ENCODE measurements at places on chromosomes 12 and 14.

DNA sequence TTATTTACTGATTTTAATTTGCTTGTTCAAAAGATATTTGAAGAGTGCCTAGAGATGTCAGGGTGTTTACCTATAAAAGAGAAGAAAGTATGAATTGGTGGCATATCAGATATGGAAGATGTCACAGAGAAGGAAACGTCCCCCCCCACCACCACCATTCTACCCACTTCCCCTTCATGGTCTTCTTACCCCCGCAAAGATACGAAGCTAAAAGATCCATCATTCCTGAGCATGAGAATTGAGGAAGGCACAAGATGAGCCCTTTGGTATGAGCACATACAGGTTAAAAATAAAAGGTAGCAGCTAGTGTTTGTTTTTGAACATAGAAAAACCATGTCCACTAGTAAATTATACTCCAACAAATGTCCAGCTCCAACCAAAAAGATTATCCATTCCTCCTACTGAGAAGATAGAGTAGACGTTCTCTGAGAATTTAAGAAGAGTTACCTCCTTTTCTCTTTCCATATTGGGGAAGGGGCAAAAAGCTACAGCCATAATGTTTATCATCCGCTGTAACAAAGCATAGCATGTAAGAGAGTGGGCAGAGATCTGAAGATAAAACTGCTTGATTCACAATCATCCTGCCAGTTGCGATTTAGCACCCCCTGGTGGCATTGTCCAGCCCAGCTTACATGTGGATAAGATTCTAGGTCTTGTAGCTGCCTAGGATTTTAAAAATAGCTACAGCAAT lies 29.1 kb downstream of the NFYB start:
- DNase-seq = peak; percentile 76

DNA sequence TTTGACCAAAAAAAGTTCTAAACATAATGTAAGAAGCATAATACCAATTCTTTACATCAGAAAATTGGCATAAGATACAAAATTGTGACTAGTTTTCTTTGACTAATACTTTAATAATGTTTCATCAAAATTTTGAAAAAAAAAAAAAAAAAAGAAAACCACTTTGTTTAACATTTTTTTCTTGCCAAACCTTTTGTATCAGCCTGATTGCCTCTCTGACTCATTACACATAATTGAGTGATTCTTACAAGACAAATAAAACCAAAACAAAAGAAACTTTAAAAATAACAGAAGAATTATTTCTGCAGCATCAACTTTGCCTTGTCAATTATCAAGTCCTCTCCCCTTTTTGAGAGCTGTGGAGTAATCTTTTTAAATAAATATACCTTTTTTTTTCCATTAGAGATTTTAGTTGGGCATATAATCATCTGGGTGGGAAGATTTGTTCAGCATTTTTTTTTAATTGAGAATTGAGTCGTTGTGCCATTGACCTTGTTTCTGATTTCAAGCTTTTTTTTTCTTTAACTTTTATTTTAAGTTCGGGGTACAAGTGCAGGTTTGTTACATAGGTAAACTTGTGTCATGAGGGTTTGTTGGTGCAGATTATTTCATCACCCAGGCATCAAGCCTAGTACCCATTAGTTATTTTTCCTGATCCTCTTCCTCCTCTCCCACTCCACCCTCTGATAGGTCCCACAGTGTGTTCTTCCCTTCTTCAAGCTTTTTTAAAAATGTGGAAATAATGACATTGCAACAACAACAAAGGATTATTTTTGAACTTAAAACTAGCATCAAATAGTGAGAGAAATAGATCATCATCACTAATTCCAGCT lies 45.8 kb upstream of the HMGA2 start:
- no peak for DNase-seq

DNA sequence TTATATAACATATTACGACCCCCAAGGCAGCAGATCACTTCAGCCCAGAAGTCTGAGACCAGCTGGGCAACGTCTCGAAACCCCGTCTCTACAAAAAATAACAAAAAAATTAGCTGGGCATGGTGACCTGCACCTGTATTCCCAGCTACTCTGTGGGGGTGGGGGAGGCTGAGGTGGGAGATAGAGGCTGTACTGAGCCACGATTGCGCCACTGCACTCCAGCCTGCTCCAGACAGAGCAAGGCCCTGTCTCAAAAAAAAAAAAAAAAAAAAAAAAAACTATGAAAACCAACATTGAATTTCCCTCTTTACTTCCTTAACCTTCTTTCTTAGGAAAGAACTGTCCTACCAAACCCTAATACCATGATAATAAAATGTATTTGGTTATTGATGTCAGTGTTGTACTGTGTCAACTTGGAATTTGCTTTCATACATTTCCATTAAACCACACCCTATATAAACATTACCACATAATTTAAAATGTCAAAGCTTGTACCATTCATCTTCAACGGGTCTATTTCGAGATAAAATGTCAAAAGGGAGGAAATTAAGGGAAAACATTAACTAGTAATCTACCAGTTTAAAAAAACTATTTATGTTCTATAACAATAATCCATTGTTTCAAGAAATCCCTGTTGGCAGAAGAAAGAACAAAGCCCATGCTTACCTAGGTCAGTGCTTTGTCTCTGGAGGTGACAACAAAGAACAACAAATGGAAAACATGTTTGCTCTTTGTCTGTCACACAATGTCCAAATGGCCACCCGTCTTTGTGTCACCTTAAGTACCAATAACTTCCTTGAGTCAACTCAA lies 17.4 kb downstream of the GALNT4 start:
- DNase-seq = no peak

- peak; percentile 35 for DNase-seq
These were observed 24.5 kb upstream of the COL2A1 start for GRCh38 chr12:48028541-48029431.

DNA sequence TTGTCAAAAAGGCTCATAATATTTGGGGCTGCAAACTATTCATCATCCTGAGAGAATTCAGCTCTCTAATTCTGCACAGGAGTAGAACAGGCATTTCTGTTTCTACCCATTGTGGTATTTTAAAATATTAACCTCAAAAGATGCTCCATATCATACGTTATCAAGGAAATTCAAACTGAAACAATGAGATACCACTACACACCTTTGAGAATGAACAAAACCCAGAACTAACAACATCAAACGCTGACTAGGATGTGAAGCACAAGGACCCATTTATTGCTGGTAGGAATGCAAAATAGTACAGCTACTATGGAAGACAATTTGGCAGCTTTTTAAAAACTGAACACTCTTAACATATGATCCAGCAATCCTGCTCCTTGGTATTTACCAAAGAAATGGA lies 171.8 kb downstream of the DUSP6 start:
- no peak for DNase-seq

DNA sequence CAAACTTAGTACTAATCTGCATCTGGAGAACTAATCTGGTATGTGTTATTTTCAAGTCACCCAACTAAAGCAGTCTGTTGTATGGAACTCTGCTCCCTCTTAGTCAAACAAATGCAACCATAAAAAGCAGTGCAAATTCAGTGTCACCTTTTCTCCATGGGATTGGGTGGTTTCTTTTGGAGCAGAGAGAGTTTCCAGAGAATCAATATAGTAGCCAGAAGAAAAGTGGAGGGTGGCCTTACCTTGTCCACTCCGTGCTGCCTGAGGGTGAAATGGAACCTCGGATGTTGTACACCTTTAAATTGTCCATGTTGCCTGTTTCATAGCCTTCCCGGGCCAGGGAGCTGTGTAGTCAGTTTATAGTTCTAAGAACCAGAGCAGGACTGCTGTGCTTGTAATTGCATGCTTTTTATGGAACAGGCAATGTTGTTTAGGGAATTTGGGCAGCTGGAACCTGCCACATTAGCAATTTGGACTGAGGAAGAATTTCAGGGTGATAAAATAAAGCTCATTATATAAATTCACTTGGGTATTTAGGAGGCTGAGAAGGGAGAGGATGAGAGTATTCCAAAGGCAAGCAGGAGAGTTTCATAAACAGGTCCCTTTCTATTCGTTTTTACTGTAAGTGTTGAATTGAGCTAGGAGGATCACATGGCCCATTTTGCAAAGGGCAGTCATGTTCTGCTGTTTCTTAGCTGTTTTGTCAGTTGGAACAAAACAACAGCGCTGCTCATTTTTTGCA lies 60.5 kb downstream of the CRADD start:
- no peak for DNase-seq

DNA sequence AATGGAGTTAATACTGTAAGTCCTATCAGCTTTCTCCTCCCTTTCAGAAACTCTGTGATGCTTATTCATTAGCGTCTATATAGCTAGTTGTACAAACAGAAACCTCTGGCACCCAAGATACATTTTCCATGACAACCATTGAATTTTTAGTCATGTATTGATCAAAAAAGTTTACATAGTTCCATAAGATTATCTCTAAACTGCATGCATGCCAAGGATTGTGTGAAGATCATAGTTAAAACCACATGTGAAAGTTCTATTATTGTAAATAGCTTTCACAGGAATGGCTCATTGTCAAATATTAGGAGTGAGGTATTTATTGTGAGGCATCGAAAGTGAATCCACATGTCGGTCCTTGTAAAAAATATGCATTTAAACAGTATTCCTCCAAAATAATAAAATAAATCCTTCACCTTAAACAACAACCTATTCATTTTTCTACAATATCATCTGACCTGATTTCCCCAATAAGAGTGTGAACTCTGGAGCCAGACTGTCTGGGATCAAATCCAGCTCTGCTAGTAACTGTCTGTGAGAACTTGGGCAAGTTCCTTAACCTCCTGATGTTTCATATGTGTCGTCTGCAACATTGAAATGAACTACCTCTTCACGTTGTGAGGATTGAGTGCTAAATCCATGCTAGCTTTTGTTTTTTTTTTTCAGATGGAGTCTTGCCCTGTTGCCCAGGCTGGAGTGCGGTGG lies 10.6 kb upstream of the CDKL1 start:
- DNase-seq = no peak

- no peak for DNase-seq
These were observed 56.2 kb downstream of the TSPAN9 start for GRCh38 chr12:3133405-3133783.

GRCh38 chr14:60723116-60723906 lies 840 bp downstream of the SIX4 start:
- peak; percentile 49 for DNase-seq

DNA sequence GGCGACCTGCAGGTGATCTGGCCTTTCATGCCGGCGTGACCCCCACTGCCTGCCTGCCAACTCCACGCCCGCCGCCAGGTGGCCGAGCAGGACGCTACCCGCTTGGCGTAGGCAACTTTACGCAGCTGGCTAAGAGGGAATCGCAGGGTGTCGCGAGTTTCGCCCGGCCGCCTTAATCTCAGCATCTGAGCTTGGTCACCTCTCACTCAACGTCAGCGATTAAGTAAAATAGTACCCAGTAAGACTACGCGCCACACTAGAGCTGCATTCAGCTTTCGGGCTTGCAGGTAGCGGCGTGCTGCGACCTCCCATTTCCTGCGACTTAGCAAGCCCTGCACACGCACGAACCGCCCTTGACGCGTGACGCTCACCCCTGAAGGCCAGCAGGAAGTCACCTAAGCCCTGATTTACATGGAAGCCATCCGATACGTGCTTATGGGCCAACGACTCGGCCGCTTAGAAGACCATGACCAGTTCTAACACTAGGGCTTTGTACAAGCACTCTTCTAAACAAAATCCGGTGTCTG lies 33.2 kb downstream of the WBP11 start:
- DNase-seq = peak; percentile 78

DNA sequence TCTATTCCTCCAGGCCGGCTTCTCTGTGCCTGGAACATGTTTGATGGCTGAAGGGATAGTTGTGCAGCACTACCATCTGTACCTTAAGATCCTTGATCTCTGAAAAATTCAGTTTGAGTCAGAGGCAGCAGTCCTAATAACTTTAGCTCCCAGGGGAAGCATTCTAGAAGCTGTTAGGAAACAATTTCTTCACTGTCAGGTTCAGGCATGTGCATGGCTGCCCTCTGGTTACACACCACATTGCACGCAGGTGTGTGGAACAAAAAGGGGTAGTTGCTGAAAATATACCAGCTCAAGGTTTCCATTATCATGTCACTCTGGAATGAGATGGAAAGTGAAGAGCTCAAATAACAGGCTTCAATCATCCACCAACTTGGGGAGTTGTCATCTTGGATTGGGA lies 80.1 kb downstream of the CHST11 start:
- no peak for DNase-seq

- DNase-seq = no peak
These were observed 169.2 kb upstream of the PLXNC1 start for GRCh38 chr12:93979189-93979588.

- DNase-seq = no peak
These were observed 88.4 kb downstream of the SLC2A13 start for GRCh38 chr12:40017488-40017887.

GRCh38 chr14:70881549-70882177 lies 25.6 kb upstream of the PCNX1 start:
- DNase-seq = no peak

DNA sequence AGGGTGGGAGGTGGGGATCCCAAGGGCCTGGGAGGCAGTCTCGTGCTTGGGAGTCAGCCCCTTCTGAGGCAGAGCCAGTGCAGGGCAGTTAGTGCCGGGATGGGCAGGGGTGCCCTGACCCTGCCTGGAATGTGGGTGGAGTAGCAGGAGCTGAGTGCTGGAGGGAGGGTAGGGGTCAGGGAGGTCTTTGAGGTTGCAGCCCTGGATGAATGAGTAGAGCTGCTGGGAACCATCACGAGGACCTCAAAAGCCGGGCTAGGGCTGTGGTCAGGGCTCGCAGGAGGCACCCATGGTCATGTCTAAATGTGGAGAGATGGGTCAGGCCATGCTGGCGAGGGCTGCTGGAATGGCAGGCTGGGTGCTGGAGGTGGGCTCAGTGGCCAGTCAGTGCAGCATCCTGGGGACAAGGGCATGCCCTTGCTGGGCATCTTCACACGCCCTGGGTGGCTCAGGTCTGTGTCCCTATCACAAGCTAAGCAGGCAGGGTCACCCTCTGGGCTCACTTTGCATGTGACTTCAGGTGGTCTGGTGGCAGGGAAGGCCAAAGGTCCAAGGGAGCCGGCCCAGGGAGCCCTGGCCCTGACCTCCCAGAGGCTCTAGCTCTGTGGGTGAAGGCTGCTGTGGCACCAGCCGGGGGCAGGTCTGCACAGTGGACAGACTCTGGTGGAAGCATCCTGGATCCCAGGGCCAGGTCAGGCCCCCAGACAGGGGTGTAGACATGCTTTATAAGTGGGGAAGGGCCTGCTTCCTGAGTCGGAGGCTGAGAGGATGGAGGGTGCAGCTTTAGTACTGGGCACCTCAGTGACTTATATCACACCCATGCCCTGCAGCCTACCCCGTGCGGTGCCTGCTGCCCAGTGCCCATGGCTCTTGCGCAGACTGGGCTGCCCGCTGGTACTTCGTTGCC lies 24.5 kb downstream of the PAPLN start:
- DNase-seq = no peak

DNA sequence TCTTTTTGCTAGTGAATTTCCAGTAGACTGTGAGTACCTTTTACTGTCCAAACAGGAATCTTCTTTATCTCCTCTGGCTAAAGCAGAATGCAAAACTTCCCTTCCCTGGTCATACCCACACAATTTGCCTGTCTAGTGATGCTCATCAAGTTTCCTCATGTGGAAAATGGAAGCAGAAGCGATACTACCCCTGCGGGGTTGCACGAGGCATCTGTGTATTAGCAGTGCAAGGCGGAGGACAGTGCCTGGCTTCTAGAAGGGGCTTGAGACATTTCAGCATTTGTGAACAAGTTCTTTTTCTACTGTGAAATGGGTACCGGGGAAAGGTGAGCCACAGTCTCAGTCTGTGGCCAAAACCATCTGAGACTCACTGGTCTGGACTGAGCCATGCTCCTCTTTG lies 340.9 kb downstream of the AACS start:
- no peak for DNase-seq

All from umbilical cord (tissue), 2 donors.